Endothelial cell (in vitro differentiated cells): ENCODE measurements at places on chromosomes 2 and 18.

DNA sequence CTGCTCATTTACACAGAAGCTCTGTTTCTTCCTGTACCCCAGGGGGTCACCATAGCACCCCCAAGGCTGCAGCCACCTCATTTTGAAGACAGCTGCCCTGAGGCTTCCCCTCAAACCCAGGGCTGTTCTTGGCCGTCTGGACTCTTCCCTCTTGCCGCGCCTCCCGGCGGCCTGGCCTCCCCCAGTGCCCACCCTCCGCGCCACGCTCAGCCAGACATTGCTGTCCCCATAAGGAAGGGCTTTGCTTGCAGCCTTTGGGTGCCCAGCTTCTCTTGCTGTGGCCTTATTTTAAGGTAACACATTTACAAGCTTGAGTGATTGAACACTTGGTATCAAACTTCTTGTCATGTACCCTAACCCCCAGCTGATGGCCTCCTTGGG is 79.0 kb downstream of the STPG4 start:
- no peak for DNase-seq

- no peak for DNase-seq
Observed at GRCh38 chr2:197179744-197180498, 130.7 kb downstream of the ANKRD44 start.

DNA sequence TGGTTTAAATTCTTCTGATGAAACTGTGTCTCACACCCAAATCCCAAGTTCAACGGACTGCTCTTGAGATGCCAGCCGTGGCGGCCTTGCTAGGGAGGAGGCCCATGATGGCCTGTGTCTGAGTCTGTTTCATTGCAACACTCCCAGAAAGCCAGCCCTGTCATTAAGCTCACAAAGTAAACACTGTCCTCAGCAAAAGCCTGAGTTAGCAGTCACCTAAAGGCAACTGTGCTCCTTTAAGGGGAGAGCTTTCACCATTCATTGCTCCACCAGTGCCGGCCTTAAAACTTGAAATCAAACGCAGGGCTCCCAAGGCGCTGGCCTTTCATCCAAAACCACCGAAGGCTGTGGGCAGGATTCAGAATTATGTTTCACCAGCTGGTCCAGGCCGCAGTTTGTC is 42.5 kb upstream of the PPP1CB start:
- DNase-seq = no peak

- no peak for DNase-seq
Observed at GRCh38 chr2:43774617-43775016, 778 bp downstream of the DYNC2LI1 start.

GRCh38 chr2:159584796-159585195 is 31.6 kb downstream of the BAZ2B start:
- no peak for DNase-seq

DNA sequence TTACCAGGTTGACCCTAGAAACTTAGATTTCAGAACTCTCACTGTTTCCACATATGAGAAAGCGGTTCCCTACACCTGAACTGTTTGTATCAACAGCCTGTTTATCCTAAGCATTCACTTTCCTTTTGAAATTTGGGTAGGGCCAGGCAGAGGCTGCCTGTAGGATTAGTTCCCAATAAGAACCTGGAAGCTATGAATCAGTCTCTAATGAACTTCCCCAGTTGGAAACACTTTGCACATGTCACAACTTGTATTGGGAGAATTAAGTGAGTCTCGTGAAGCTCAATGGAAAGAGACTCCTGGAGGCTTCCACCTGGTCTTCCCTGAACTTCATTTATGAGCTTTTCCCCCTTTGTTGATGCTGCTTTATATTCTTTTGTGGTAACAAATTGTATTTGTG is 486.6 kb upstream of the HS6ST1 start:
- no peak for DNase-seq

GRCh38 chr2:1559589-1560175 is 146.4 kb downstream of the TPO start:
- no peak for DNase-seq

GRCh38 chr18:76503649-76504386 is 8.8 kb upstream of the ZNF516 start:
- no peak for DNase-seq

- DNase-seq = no peak
Observed at GRCh38 chr2:168620554-168620953, 164.5 kb downstream of the CERS6 start.

- no peak for DNase-seq
Observed at GRCh38 chr2:31110998-31111397, 27.2 kb downstream of the GALNT14 start.

DNA sequence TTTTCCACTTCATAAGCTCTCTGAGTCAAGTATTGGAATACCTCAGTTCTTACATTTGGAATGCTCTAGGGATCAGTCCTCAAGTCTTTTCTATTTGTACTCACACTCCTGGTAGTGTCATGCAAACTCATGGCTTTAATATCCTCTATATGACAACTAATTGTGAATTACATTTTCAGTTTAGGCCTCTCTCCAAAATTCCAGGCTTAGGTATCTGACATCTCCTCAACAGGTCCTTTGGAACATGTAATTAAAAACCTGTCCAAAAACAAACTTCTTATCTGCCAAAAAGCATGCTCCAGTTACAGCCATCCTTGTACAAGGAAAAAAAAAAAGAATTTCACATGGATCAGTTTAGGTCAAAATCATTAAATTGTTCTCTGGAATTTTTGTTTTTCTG is 1336.2 kb upstream of the NRXN1 start:
- no peak for DNase-seq

DNA sequence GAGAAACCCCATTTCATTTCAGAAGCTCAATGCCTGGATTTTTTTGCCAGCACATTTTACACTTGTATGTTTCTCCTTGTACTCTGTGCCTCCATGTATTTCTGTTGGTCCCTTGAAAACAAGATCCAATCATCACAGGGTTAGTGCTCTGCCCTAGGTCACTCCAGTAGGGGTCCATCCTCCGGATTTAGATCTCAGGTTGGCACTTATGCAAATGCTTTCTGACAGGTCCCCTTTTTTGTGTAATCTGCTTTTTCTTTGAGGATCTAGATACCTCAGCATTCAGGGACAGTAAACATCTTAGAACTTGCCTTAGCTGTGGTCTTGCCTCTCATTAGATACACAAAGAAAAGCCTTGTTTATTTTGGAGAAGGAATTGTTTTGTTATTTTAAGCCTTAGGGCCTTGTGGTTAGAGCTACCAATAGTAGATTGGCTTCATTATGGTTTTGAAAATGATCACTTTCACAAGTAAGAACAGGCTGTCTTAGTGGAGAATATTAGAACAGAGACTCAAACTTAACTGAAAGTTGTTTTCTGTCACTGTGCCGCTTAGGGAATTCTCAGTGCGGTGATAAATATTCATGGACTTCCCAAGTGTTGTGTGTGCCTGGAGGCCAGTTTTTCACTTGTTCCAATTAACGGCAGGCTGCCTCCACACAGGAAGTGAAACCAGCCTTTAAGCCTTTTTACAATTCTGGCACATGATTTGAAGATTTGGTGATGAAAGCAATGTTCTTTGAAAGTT is 7.8 kb downstream of the MERTK start:
- no peak for DNase-seq

- DNase-seq = no peak
Observed at GRCh38 chr2:10742666-10743065, 21.2 kb downstream of the ATP6V1C2 start.

DNA sequence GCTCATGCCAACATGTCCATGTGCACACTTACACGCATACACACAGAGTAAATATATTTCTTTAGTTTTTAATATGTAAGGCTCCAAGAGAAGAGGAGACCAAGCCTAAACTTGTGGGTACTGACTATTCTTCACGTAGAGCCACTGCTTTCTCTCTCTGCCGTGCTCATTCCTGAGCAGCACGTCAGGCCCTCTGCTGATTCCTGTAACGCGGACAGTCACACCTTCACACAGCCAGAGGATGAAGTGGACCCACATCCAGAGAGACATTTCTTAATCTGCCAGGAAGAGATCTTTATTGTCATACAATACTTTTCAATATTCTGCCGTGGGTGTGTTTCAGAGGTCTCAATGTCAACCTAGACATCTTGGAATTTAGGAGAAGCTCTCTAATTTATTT is 560.7 kb downstream of the STK39 start:
- DNase-seq = no peak

DNA sequence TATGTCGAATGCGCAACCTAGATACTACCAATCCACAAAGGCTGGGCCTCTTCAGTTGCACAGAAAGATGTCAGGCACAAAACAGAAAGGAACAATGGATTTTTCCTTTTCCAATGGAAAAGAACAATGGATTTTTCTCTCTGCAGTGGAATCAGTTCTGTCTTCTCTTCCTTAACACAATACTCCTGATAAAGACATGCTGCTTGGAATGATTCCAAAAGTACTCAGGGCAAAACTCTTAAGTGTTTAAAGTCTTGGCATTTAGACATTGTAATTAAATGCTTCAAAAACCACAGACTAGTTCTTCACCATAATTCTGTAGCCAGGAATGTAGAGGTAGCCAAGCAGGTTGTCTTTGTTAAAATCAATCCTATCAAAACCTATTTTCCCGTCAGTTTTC is 46.7 kb upstream of the FLACC1 start:
- no peak for DNase-seq

- no peak for DNase-seq
Observed at GRCh38 chr18:34947711-34948125, 93.5 kb upstream of the MAPRE2 start.

GRCh38 chr2:199984755-199985154 is 29.4 kb downstream of the MAIP1 start:
- no peak for DNase-seq

- DNase-seq = no peak
Observed at GRCh38 chr2:129468879-129469278, 510.6 kb upstream of the RAB6C start.

DNA sequence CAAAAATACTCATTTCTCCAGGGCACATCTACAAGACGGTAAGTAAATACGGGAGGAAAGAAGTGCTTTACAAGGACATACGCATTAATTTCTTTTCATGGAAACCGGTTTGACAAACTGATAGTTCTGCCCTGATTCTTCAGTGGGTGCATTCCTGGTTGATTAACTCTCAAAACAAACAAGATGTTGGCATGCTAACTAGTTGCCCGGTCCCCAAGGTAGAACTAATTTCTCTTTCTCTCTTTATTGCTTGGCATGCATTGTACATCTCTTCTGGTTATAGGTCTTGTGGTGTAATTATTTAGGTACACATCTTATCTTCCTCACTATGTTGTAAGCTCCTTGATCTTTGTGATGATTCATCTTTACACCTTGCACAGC is 46.9 kb upstream of the SPATS2L start:
- DNase-seq = no peak

DNA sequence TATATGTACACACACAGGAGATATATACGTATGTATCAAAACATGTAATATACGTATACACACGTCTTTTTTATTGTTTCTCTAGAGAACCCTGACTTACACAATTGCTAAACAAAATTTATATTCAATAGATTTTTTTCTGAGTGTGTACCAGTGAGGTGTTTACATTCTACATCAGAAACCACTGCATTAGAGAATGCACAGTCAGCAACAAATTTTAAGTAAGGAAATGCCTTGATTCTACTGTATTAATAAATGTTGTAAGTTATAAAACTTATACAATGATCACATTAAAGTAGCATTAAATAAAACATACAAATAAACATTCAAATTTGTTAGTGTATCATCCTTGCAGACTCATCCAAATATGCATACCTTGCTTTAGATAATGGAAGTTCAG is 376.4 kb upstream of the FAM98A start:
- no peak for DNase-seq

GRCh38 chr2:65228263-65228750 is 676 bp downstream of the ACTR2 start:
- DNase-seq = no peak

GRCh38 chr2:67777836-67778429 is 284.9 kb downstream of the C1D start:
- DNase-seq = no peak

GRCh38 chr2:39741871-39742270 is 37.2 kb downstream of the THUMPD2 start:
- DNase-seq = no peak

- peak; percentile 28 for DNase-seq
Observed at GRCh38 chr2:30225131-30225762, 6.1 kb upstream of the LBH start.
